ENCODE measurements at places on chromosomes 3 and 15. TPM values are rescaled to one million over a fixed set of nuclear protein-coding genes. Genes with fewer than 3 reads are reported as not detected.
A peak's percentile ranks its signal among the peaks of the same experiment; 100 is the strongest.

DNA sequence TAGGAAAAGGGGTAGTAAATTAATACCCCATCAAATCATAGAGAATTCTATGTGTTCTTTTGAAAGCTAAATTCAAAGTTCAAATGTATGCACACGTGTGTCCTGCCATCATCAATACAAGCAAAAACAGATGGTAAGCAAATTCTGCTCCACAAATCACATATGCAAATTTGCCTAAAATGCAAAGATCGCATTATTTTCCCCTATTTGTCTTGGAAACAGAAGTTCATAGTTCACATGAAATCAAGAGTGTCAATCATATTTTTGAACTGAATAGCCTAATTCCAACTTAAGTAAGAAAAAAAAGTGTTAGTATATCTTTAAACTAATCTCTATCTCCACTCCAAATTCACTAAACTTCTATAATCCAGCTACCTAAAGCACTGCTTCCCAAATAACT is 8.5 kb downstream of the ADAM10 start:
- DNase-seq, result no peak

Gene CDHR4
- total RNA-seq, result not detected

GRCh38 chr15:65804252-65804931 is 12.3 kb upstream of the DENND4A start:
- DNase-seq, result no peak

Gene SLC38A3
- not detected for total RNA-seq

GRCh38 chr3:53134631-53135232 is 4.5 kb upstream of the RFT1 start:
- DNase-seq, result peak; percentile 7

- DNase-seq, result no peak
Observed at GRCh38 chr3:61520966-61521628, 40.3 kb upstream of the PTPRG start.

DNA sequence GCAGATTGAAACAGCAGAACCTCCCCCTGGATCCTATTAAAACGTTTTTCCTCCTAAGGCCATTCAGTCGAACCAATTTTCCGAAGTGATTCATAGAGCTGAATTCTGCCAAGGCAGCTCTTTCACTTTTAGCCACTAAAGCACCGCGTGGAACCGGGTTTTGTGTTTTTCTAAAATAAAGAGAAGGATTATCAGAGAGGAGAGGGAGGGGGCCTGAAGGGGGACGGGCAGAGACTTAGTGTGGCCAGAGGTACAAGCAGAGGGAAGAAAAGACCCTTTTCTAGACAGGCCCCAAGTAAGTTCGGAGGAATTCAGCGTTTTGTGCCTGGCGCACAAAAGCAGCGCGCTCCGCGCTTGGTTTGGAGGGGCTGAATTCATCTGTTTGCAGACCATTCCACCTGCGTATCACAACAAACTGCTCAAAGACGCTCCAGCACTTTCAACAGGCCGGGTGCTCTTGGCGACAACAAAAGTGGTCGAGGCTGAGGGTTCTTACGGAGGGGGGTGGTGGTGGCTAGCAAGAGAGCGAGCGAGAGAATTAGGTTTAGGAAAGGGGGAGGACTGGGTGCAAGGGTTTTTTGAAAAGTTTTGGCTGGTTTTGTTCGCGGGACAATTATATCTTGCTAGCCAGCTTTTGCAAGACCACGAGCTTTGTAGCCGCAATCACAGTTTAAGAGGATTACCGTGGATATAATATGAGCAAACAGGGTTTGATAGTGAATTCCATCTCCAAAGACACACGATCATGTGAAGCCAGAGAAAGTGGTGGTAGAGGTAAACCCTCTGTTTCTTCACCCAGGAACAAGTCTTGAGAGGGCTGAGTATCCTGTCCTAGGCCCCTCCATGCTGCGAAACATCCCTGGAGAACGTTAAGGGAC is 1.2 kb upstream of the FEZF2 start:
- no peak for DNase-seq

- DNase-seq, result no peak
Observed at GRCh38 chr3:181711325-181712135, at the start of gene SOX2. Gene SOX2 (plus strand): TSS chr3:181711925. CDS start chr3:181712361, 436 bp downstream.

- no peak for DNase-seq
Observed at GRCh38 chr3:67083277-67083676, 85.2 kb downstream of the KBTBD8 start.

GRCh38 chr3:177249203-177249602 is 51.9 kb upstream of the TBL1XR1 start:
- no peak for DNase-seq

- DNase-seq, result no peak
Observed at GRCh38 chr3:66989860-66990696, 8.0 kb upstream of the KBTBD8 start.

- no peak for DNase-seq
Observed at GRCh38 chr3:30123755-30124154, 482.6 kb upstream of the TGFBR2 start.

DNA sequence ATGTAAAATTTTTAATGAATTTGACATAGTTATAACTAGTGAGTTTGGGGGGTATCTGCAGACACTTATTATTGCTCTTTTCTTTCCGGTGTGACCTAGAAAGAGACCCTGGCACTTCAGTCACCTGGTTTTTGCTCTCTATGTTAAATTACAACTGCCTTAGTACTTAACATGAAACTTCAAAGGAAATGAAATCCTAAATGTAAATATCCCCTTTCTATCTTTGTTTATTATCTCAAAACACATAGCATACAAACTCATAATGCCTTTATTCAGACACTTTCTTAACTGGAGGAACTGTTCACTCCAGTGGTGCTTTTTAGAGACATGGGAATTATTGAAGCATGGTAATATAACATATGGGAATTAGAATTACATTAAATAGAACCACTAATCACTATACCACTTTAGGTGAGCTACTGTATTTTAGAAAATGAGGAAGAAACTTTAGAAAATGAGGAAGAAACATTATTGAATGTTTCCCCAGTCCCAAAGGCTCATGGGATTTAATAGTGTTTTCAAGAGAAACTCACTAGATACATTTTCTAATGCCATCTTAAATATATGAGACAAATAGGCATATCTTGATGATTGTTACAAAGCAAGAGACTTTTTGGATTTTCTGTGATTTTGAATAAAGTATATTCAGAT is 119.5 kb upstream of the MLF1 start:
- no peak for DNase-seq

Gene PLCD1
- total RNA-seq, result 37.9 TPM

Gene NAALADL2
- 1.9 TPM for total RNA-seq

GRCh38 chr15:59199626-59200465 is 6.8 kb upstream of the LDHAL6B start:
- DNase-seq, result no peak

DNA sequence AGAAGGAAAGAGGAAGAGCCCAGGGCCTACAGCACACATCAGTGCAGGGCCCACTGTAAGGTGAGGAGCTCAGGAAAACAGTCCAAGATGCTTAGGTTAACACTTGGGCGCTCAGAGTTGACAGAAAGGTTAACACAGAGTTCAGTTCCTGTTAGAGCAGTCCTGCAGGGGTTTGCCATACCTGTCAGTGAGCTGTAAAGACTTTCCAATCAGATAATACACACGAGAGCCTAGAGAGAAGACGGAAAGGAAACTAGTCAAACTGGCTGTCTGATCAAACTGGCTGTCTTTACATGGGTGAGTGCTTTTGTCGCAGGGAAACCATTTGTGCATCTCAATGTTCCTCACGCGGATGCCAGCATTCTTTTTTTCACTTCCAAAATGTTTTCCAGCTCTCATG is 61.4 kb upstream of the ARHGEF26 start:
- no peak for DNase-seq

GRCh38 chr3:169812332-169813235 is at the start of the genes LRRC34 and LRRIQ4:
Gene LRRC34 (minus strand): TSS chr3:169812904. CDS start chr3:169812548, 356 bp downstream.
Gene LRRIQ4 (plus strand): TSS chr3:169812870. CDS start chr3:169821922, 9,052 bp downstream.
- DNase-seq, result peak; percentile 19

DNA sequence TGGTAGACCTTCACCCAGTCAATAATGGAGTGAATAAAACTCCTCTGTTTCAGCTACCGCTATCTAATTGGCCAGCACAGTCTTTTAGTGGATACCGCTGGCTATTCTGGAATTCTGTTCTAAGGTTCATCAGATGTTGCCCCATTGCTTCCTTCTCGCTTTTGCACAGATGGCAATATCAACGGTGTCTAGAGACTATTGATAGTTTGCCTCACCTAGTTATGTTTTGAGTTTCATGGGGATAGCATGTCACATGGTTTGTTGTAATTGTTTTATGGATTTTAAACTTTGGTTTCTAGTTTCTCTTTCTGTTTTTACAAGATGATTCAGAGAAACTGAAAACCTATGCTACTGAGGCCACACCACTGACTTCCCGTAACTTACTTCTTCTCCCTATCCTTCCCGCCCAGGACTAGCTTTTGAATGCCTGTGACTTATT is 2.0 kb downstream of the XRN1 start:
- no peak for DNase-seq

GRCh38 chr15:31364301-31365031 is 37.8 kb downstream of the KLF13 start:
- no peak for DNase-seq

GRCh38 chr3:45689787-45690145 is 570 bp downstream of the SACM1L start:
- DNase-seq, result no peak

Gene MESP2
- total RNA-seq, result not detected

Gene HRG
- total RNA-seq, result not detected

Gene SYNM
- 50.2 TPM for total RNA-seq

GRCh38 chr3:50388720-50389413 is 29.5 kb upstream of the TMEM115 start:
- no peak for DNase-seq

GRCh38 chr3:21781355-21781754 is 30.3 kb upstream of the ZNF385D start:
- no peak for DNase-seq

DNA sequence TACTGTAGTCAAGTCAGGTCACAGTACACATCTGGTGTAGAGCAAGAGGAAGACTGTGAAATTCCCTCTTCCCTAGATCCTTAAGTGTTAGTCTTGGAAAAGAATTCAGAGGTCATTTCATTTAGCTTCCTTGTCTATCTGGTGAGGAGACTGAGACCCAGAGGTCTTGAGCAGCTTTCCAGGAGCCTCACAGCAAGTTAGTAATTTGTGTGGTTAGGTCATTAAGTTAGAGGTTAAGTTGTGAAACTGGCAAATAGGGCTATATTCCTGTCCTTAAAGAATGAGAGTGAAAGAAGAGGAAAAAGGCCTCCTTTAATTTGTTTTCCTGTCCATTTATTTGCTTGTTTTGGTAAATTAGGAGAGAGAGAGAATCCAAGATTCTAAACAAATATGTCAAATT is 9.0 kb downstream of the PODXL2 start:
- no peak for DNase-seq

Gene NEK10
- total RNA-seq, result 0.34 TPM

- DNase-seq, result no peak
Observed at GRCh38 chr15:64096668-64097384, 1.0 kb downstream of the SNX1 start.

Gene MYD88
- total RNA-seq, result 60.1 TPM

Gene PYGO1
- 1.3 TPM for total RNA-seq

DNA sequence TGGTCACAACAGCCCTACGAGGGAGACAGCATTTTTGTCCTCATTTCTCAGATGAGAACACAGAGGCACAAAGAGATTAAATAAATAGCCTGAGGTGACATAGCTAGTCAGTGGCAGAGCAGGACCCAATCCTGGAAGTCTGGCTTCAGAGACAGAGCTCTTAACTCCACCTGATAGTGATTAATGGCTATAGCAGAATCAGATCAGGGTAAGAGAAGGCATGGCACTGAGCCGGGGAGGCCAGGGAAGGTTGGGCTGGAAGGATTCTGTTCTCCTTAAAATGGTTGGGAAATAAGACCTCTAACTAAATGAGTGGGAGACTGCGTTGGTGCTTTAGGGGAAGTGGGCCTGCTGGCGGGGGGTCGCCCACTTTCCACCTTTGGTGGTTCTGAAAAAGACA is 104.5 kb downstream of the VGLL4 start:
- no peak for DNase-seq

DNA sequence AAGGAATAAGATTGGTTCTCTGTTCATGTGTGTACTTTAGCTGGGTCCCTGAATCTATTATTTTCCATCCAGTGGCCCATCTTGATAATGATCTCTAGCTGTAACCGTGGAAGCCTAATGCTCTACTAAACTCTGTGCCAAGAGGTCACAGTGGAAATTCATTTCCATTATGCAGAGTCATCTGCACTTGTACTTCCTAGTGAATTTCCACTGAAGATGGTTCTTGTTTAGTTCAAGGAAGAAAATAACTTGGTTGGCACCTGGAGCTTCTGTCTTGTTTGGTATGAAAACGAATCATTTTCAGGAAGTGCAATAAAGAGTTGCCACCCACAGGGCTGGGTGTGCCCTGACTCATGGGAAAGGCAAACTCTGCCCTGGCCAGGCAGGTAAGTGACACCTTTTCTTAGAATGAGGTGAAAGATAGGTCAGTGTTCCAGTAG is 10.3 kb downstream of the LPP start:
- no peak for DNase-seq
